GOT3 (cell line): ENCODE measurements at places on chromosomes 7 and 10.

- DNase-seq, result no peak
Measured at GRCh38 chr10:88417387-88418030, 165.6 kb downstream of the RNLS start.

DNA sequence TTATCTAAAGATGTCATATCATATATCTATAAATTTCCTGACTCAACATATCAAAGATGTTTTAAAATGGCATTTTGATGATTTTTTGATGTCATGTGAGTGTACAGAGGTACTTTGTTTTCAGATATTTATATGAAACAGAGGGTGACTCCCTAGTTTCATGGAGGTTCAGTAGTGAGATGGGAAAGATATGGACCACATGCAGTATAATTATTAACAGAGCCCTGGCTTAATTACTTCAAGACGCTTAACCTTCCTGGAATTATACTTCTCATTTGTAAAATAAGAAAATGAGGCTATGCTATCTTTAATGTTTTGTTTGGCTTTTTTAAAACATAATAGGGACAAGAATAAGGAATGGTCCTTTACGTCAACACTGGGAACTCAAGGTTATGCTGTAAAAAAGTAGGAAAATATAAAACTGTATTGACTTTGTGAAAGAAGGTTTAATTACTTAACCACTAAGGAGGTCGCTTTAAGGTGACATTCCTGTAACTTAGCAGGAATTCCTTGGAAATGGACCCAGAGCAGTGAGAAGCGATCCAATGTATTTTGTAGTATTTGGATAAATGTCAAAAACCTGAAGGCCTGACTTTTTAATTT is 821.0 kb upstream of the IGFBP3 start:
- no peak for DNase-seq

GRCh38 chr7:149826344-149827088 is 11.7 kb upstream of the ZNF862 start:
- no peak for DNase-seq

GRCh38 chr7:111951052-111951451 is 255.1 kb downstream of the DOCK4 start:
- DNase-seq, result no peak

GRCh38 chr7:79893991-79894390 is 240.6 kb upstream of the GNAI1 start:
- DNase-seq, result no peak

GRCh38 chr10:38228394-38228793 is 134.3 kb downstream of the ZNF37A start:
- no peak for DNase-seq

DNA sequence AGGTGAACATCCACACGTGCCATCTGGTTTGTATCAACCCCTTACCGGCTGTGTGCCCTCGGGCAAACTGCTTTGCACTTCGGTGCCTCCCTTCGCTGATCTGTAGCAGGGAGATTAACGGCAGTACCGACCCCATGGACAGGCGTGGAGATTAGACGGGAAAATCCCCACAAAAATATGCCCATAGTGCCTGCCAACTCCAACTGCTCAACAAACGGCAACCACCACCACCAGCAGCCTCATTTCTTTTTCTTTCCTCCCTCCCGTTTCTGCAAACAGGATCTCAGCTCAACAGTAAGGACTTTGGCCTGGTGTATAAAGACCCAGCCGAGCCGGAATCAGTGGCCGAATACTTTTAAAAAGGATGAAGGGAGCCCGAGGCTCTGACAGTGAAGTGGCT is 31.0 kb downstream of the CHST15 start:
- DNase-seq, result no peak

- no peak for DNase-seq
Measured at GRCh38 chr10:7071421-7071820, 339.4 kb downstream of the SFMBT2 start.

DNA sequence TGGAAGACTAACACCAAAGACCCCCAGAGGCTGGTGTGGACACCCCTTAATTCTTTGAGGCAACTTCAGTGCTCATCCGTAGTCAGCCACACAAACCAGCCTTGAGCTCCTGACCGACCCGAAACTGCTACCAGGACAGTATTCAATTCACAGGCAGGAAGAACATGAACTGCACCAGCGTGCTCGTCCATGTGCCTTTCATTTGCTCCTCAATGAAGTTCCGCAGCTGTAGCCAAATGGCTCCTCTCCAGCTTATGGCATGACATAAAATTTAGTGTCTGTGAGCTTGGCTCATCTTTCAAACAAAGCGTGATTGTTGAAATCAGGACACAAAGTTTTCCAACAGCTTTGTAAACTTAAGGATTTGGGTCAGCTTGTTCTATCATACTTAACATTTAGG is 144.1 kb upstream of the FAM171A1 start:
- no peak for DNase-seq

GRCh38 chr7:36487756-36488336 is 98.2 kb downstream of the ANLN start:
- DNase-seq, result no peak

DNA sequence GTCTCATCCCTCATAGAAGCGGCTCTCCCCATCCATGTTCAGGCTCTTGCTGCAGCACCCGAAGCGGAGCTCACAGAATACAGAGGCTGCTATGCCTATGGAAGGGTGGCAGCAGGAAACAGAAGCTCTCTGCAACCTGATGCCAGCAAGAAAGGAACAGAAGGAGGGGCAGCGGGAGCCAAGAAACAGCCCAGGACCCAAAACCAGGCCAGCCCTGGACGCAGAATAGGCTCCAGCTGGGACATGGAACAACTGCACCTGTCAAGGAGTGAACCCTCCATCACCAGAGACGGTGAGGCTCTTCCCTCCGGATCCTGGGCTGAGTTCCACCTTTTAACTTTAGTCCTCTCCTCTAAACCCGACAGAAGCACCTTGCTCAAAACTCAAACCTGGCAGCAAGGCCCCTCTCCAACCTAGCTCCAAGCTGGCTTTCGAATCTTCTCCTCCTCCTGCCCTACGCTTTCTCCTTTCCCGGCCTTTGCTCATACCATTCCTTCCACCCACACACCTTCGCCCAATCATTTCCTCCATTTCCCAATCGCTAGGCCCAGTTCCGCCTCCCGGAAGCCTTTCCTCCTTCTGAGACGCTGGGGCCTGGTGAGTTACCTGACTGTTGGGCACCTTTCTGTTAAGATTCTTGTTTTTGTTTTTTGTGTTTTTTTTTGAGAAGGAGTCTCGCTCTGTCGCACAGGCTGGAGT is 122.8 kb upstream of the ZNF92 start:
- no peak for DNase-seq

DNA sequence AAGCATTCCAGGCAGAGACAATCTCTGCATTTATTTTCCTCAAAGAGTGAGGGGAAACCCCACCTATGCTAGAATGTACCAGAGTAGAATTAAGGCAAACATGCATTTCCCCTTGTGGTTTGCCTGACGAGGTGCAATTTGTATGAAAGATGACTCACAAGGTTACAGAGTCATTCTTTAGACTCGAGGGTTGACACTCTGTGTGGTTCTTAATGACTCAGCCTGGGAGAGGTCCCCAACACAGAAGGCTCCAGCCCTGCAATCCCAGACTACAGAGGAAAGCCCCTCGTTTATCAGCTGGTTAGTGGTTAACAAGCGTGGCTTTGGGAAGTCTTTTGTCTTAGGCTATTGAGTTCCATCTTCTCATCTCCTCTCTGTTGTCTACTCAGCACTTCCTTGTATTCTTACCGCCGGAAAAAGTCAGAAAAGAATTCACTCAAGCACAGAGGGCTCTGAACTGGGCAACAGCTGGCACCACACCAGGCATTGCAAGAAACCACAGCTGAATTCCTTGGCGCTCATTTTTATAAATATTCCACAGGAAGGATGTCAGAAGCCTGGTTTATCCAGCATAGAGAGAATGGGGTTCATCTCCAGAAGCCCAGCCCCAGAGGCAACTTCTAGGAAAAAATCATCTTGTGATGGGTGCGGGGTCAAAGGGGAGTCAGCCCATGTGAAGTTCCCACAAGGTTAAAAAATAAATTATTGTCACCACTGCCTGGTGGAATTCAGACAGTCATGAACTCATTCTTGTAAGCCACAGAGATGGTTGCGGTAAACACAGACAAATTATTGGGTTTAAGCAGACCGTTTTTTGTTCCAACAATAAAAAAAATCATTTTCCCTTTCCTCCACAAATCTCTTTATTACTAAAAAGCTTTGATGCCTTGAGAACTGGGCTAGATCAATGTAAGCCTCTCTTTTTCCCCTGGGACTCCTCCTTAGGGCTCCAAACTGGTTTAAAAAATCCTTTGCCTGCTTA is 24.5 kb upstream of the SVIL start:
- peak; percentile 63 for DNase-seq

- DNase-seq, result no peak
Measured at GRCh38 chr10:126372396-126372795, 15.9 kb downstream of the ADAM12 start.

GRCh38 chr10:6018422-6018821 is 41.1 kb upstream of the IL15RA start:
- no peak for DNase-seq

DNA sequence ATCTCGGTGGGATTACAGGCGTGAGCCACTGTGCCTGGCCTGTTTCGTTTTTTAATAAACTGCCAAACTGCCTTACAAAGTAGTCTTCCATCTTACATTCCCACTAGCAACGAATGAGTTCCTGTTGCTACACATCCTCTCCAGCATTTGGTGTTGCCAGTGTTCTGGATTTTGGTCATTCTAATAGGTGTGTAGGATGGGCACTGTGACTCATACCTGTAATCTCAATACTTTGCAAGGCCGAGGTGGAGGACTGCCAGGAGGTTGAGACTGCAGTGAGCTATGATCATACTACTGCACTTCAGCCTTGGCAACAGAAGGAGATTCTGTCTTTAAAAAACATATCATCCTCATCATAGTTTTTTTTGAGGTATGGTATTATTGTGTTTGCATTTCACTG is 21.4 kb upstream of the RSBN1L start:
- no peak for DNase-seq

GRCh38 chr10:88889559-88890337 is 9.7 kb downstream of the STAMBPL1 start:
- DNase-seq, result no peak

GRCh38 chr10:26689399-26689798 is 8.1 kb upstream of the PDSS1 start:
- no peak for DNase-seq

- no peak for DNase-seq
Measured at GRCh38 chr7:47568547-47568946, 13.4 kb downstream of the TNS3 start.

GRCh38 chr7:44980393-44981034 is 1.7 kb upstream of the MYO1G start:
- no peak for DNase-seq

DNA sequence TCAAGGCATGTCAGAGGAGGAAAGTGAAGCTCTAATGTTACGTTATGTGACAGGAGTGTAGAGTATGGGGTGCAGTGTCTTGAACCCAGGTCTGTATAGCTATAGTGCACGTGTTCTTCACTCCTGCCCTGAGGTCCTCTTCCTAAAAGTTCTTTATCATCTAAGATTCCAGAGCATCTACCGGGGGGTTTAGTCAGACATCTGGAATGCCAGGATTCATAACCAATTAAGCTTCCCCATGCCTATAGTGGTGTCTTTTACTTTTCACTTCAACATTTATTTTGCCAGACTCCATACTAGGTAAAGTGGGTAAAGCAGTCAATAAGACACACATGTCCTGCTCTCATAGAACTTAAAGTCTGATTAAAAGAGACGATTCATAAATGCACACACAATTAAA is 22.4 kb downstream of the PPP1R3C start:
- no peak for DNase-seq

DNA sequence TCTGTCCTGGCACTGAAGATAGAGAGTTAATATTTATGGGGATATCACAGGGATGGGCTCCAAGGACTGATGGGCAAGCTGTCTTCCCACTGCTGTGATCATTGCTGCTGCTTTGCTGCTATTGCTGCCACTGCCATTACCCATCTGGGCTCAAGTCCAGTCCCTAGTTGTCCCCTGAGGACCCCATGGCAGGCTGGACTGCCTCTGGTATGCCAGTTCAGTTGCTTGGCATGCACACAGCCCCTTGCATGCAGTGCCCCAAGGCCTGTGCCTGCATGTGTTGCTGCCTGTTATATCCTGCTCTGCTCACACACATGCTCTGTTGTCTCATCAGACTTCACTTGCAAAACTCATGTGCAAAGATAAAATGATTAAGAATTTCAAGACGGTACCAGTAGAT is 109.5 kb downstream of the ADRA2A start:
- no peak for DNase-seq

GRCh38 chr10:101897633-101898032 is 54.0 kb upstream of the KCNIP2 start:
- DNase-seq, result no peak
